ENCODE measurements at places on chromosomes 7 and 10.

DNA sequence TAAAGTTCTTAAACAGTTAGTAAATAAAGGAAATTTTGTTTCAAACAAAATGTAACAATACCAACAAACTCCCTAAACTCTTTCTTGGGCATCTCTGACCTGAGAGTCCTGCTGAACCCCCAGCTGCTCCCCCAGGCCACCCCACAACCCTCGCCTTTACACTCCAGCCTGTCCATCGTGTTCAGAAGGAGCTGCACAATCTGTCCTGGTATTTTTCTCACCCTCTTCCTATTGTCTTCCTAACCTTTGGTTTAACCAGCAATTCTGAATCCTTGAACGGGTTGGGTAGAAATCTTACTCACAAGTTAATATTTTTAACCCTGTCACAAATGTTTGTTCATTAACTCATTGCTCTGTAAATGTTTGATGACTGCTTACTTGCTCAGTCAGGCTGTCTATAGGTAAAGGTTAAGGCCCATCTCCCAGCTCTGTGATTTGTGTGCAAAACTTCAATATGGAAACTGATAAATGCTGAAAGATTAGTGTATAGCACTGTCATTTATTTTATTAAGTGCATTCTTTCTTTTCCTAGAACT, 16.8 kb downstream of the SFRP4 start:
- no peak for DNase-seq

DNA sequence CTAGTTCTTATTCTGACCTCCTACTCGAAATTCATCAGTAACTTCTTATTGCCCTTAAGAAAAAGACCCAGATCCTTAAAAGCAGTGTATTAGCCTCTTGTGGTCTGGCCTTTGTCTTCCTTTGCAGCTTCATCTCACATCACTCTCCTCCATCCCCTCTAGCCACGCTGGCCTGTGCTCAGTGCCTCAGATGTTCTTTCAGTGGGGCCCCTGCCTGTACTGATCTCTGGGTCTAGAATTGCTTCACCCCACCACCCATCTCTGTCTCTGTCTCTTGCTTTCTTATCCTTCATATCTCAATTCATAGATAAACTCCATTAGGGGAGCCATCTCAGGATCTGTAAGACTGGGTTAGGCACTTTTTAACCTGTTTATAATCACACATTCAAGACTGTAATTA, 1178.5 kb upstream of the C7orf33 start:
- no peak for DNase-seq

DNA sequence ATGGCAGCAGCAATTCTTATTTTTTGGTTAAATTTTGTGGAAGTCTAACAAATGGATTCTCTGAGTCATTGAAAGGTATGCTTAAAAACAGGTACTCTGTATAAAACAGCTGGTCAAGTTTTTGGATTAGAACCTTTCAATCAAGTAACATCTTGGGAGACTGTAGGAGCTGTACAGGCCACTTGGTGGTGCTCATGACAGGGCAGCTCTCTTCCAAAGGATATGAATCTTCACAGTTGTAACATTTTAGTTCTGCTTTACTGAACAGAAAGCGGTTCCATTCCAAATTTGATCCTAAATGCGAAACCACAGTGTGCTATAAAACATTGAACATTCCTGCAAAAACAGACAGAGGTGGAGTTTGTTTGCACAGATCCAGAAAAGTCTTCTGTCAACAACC, 44.5 kb upstream of the AGR3 start:
- peak; percentile 39 for DNase-seq

DNA sequence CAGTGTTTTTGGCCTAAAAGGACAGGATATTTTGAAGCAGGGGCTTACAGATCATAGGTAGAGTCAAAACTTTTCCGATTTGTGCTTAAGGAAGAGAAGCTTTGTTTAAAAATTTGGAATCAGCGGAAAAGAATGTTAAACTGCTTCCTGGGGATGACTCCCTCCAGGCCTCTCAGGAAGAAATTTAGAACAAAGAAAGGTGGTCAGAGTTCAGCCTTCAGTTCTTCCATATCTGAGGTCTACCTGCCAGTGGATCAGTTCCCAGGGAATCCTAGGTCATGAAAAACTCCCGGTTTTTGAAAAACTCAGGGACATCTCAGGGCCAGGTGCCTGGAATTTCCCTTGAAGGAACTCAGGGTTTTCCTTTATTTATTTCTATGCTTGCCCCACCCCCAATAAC, 100.3 kb downstream of the MCU start:
- DNase-seq, result no peak

GRCh38 chr7:93226310-93226709, at the start of gene HEPACAM2:
Gene HEPACAM2, minus strand, starts transcription at chr7:93226469.
- DNase-seq, result no peak

DNA sequence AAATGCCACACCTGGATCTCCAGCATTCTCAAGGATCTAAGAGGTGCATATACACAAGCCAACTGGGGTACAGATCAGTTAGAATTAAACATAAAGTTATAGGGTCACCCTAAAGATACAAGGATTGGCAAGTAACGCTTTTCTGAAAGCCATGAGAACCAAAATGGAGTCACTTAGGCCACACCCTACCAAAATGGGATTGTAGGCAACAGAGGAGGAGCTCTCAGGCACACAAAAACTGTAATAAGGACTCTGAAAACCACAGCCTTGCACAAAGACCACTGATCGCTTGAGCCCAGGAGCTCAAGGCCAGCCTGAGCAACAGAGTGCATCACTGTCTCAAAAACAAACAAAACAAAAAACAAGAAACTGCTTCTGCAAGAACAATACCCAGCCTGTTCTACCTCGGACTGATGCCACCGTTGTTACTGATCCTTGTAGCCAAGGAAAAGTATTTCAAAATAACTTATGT, 35.5 kb downstream of the SVOPL start:
- no peak for DNase-seq

GRCh38 chr7:121853307-121853706, 19.7 kb upstream of the PTPRZ1 start:
- DNase-seq, result no peak

- DNase-seq, result no peak
Observed at GRCh38 chr10:59954296-59954695, 47.9 kb upstream of the CCDC6 start.

- no peak for DNase-seq
Observed at GRCh38 chr7:112994656-112995055, 92.0 kb downstream of the GPR85 start.

GRCh38 chr7:69172357-69173077, 425.8 kb upstream of the AUTS2 start:
- no peak for DNase-seq

- DNase-seq, result no peak
Observed at GRCh38 chr7:44101966-44102845, 1.9 kb upstream of the AEBP1 start.

DNA sequence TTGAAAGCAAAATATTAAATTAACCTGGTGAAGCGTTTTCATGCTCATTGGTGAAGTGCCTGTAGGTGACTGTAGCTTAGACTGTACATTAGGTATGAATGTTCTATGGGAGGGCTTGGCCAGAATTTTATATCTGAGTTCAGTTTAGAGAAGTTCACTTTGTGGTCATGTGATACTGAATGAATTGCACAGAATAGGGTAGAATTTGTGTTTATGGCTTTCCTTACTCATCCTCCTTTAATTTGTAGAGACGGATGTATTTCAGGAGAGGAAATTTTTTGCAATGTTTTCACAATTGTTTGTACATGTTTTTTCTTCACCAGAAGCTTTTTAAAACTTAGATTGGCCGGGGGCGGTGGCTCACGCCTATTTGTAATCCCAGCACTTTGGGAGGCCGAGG, 32.3 kb downstream of the REEP3 start:
- no peak for DNase-seq

- no peak for DNase-seq
Observed at GRCh38 chr10:95214793-95215192, 20.8 kb downstream of the ACSM6 start.

DNA sequence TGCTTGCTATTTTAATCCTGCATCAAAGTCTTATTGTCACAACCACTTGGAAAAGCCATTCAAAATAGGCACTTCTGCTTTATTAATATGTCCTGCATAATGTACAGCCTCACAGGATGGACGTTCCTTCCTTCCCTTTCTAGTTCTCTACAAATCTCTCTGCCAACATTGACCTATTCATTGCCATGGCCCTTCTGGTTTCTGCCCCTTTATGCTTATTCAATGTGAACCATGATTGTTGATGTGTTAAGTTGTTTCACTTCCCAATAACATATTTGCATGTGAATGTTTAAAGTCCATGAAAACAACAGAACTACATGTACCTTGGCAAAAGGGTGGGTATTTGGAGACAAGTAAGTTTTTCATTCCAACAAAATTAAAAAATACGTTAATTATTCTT, 45.7 kb downstream of the COL28A1 start:
- DNase-seq, result no peak

GRCh38 chr7:156438011-156438410, 202.6 kb upstream of the RNF32 start:
- DNase-seq, result no peak

GRCh38 chr7:95126053-95126709, 198.2 kb downstream of the PON1 start:
- no peak for DNase-seq

- peak; percentile 65 for DNase-seq
Observed at GRCh38 chr10:77835669-77836086, 90.9 kb downstream of the DLG5 start.

- no peak for DNase-seq
Observed at GRCh38 chr10:120715171-120715570, 136.0 kb upstream of the WDR11 start.

GRCh38 chr10:71094712-71095390, 117.5 kb upstream of the UNC5B start:
- DNase-seq, result no peak

- no peak for DNase-seq
Observed at GRCh38 chr7:6438427-6438826, 9.3 kb downstream of the DAGLB start.

DNA sequence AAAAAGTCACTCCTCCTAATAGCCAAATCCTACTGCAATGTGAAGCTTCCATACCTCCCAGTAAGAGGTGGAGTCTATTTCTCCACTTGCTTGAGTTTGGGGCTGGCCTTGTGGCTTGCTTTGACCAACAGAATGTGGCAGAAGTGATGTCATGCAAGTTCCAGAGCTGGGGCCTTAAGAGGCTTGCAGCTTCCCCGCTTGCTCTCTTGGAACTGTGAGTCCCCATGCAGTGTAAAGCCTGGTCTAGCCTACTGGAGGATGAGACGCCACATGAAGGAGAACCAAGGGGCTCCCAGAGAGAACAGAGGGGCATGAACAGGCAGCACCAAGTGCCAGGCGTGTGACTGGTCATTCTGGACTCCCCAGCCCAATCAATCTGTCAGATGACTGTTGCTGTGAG, 58.6 kb upstream of the OPALIN start:
- DNase-seq, result no peak

DNA sequence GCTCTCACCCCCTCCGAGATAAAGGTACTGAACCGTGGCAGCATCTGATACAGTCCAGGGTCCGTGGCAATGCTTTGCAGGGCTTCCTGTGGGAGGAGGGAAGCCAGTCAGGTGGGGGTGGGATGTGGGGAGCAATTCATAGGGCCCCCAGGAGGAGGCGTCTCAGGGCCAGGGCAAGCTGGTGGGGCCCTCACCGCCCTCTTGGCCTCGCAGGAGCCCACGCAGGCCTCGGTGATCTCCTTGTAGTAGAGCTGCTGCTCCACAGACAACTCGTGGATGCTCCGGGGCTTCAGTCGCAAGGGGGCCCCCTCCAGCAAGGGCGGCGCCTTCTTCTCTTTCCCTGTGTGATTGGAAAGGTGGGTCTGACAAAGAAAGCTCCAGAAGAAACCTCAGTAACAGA, 7.2 kb downstream of the TAF6 start:
- DNase-seq, result no peak

DNA sequence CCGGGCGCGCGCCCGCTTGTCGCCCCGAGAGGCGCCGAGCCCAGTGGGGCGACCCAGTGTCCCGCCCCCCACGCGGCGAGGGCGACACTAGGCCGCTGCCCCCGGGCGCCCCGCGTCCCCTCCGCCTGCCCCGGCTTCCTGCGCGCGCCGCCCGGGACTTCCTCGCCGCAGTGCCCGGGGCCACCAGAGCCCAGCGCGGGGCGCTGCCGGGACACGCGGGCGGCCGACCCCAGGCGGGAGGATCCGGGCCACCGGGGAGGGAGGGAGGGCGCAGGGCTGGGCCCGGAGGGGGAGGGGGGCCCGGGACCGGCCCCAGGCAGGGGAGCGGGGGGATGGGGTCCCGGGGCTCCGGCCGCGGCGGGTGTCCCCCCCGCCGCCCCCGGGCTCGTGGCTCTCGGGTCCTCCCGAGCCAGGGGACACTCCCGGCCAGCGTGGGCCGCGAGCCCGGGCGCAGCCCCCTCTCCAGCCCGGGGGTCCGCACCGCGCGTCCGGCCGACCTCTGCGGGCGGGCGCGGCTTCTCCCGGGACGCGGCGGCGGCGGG, 435 bp upstream of the PWWP2B start:
- DNase-seq, result peak; percentile 73

DNA sequence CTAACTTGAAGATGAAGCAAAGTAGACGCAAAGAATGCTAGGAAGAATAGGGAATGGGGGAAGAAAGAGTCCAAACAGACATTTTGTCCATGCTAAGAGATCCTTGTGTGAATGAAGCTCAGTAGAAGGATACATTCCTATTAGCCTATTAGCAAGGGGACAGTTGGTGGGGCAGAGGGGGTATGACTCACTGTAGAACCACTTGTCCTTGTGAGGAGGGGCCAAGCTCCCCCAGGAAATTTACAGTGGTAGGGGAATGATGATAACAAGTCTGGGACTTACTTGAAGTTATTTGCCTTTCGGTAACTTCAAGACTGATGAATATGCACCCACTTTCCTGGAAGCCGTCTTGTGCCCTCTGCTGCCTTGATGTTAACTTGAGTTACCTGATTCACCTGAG, 17.2 kb upstream of the SYPL1 start:
- no peak for DNase-seq

DNA sequence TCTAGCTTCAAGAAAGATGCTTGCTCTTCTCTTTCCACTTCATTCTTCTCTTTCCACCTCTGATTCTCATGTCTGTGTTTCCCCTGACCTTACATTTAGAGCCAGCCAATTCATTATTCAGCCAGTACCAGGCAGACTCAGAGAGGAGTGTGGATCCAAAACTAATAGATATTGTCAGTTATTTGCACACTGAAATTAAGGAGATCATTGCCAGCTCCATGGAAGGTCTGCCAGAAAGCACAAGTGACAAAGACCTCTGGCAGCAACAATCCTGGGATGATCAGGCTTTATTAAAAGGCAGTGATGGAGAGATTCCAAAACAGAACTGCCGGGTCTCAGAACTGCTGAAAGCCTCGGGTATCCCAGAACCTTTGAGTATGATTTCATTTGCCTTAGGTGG, 749.4 kb downstream of the XPNPEP1 start:
- DNase-seq, result no peak

DNA sequence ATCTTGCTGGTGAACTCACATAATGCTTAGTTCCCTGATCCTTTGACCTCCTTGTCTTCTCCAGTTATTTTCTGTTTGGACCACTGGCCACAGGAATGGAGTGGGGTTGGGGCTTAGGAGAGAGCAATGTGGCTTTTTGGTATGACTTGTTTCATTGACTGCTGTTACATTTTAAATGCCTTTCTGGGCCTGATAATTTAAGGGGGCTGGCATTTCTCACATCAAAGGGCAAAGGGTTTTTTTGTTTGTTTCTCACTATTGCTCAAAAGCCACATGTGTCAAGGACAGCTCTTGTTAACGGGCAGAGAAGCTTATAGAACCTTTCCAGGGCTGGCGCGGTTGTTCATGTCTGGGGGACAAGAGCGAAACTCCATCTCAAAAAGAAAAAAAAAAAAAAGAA, 161.2 kb upstream of the TNRC18 start:
- no peak for DNase-seq

All from heart left ventricle (tissue), 16 donors.